Bronchial smooth muscle cell (primary cell): ENCODE measurements at places on chromosomes 13 and 19. TPM values are rescaled to one million over a fixed set of nuclear protein-coding genes. Genes with fewer than 3 reads are reported as not detected.

Gene GNG8
- total RNA-seq = not detected in 2 replicates

Gene TPTE2
- not detected in 2 replicates for total RNA-seq

Gene ONECUT3
- not detected in 2 replicates for total RNA-seq

Gene DLL3
- under 0.01 and 0.16 TPM in 2 replicates for total RNA-seq

Gene ZNF470
- total RNA-seq = 5.8 and 6.1 TPM in 2 replicates

Gene ACTL9
- total RNA-seq = not detected in 2 replicates

Gene ADM5
- 0.17 and 0.47 TPM in 2 replicates for total RNA-seq

Gene PGLYRP1
- total RNA-seq = not detected in 2 replicates

Gene CPAMD8
- 0.47 and 0.69 TPM in 2 replicates for total RNA-seq

Gene NLRP5
- total RNA-seq = not detected in 2 replicates

Gene STOML3
- total RNA-seq = not detected in 2 replicates

Gene ABCC4
- 30.6 and 58.2 TPM in 2 replicates for total RNA-seq

Gene CGB1
- not detected in 2 replicates for total RNA-seq

Gene PGLYRP2
- total RNA-seq = not detected in 2 replicates

Gene CAMSAP3
- total RNA-seq = not detected in 2 replicates
